ENCODE measurements at places on chromosomes 4 and X.

GRCh38 chr4:102094481-102094880 lies 250.8 kb downstream of the SLC39A8 start:
- DNase-seq: no peak

GRCh38 chr4:41369680-41370079 lies 113.0 kb downstream of the UCHL1 start:
- DNase-seq: peak; percentile 4

- DNase-seq: no peak
Measured at GRCh38 chrX:135516376-135516775, 4.1 kb upstream of the INTS6L start.

GRCh38 chr4:118351851-118352827 lies 664 bp downstream of the PRSS12 start:
- peak; percentile 47 for DNase-seq

DNA sequence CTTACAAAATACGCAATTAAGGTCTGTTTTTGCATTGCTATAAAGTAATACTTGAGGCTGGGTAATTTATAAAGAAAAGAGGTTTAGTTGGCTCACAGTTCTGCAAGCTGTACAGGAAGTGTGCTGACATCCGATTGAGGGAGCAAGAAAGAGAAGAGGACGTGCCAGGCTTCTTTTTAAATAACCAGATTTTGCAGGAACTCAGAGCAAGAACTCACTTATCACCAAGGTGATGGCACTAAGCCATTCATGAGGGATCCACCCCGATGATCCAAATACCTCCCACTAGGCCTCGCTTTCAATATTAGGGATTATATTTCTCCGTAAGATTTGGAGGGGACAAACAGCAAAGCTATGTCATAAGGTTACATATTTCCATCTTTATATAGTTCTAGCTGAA lies 456.7 kb downstream of the GLUD2 start:
- no peak for DNase-seq

DNA sequence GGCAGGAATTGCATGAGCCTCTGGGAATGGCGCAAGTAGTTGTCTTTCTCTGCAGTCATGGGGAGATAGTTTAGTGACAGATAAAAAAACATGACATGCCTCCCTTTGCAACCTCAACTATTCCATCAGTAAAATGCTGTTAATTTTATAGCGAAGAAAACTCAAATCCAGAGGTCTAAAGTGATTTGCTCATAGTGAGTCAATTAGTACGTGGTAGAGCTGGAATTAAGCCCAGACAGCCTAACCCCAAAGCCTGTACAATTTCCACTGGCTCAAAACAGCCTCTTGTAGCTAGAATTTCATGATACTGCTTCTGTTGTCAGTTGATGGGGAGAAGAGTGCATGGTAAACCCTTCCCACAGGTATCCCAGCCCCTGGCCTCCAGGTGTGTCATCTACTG lies 81.3 kb upstream of the TRPC5 start:
- DNase-seq: peak; percentile 0

GRCh38 chr4:113077575-113077974 lies 28.1 kb downstream of the ANK2 start:
- no peak for DNase-seq

DNA sequence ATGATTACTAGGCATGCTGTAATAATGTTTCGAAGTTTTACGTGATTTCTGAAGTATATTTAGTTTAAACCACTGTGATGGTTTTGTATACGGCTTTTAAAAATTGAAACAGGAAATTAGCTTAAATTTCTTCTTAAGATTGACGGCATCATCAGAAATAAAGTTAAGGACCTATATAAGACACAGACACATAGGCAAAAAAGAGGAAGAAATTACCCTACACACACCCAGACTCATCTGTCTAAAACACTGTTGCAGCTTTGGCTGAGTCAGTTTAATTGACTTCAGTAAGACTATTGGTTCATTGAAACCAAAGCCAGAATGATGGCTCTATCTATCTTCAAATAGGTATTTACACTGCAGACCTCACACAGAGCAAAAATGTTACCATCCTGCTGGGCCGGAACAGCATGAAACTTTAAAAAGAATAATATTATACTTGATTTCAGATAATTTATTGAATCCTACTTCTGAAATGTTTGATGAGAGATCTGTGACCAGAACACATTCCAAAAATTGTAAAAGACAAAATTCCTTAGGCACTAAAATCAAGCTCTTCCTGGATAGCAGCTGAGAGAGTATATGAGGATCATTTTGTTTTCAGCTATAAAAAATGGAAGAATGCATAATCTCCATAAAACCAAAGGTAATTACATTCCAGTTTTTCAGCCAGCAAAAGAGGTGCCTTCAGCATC lies 4.5 kb downstream of the HHIP start:
- no peak for DNase-seq

DNA sequence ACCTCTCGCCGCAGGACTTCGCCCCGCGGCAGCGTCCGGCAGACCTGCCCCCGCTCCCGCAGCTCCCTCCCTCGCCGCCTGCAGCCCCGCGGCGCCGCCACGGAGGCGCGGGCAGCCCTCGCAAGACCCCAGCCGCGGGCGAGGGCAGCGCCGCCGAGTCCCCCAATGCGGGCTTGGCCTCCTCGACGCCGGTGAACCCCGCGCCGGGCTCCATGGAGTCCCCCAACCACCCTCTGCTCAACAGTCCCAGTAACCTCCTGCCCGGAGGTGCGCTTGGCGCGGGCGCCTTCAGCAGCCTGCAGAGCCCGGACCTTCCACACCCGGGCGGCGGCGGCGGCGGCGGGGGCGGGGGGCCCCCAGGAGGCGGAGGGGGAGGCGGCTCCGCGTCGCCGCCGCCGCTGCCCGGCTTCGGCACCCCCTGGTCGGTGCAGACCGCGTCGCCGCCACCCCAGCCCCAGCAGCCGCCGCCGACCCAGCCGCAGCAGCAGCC lies 1.2 kb downstream of the CPEB2 start:
- DNase-seq: peak; percentile 54

GRCh38 chrX:51878056-51878455 lies 15.4 kb upstream of the MAGED1 start:
- no peak for DNase-seq

DNA sequence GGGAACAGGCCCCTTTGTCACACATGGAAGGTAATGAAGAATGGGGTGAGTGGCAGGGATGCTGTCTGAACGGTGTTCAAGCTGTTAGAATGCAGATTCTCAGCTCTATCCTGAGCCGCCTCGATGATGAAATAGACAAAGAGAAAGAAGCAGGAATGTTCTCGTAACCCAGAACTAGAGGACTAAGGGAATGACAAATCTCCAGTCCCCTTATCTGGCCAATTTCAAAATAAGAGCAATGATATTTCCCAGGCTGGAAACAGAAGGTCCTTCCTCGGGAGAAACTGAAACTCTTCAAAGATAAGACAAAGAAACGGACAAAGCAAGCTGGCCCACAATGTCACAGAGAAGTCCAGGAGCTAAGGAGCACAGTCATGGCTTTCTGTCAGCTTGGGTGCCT lies 29.5 kb upstream of the MTNR1A start:
- no peak for DNase-seq

DNA sequence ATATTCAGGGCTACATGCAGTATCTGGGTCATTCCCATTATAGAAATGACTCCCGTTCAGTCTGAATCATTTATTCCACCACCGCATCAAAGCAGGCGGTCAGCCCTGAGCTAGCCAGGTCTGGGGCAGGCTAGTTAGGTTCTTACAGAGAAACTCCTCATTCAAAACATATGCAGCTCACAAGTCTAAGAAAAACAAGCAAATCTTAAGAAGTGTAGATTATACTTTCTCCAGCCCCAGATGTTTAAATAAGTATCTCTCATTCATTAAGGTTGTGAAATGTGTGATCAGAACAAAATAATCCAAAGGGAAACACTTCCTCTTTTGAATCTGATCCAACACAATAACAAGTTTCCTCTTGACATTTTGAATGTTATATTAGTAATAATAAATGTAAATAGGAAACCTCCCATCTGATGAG lies 441.9 kb downstream of the INPP4B start:
- DNase-seq: peak; percentile 59

DNA sequence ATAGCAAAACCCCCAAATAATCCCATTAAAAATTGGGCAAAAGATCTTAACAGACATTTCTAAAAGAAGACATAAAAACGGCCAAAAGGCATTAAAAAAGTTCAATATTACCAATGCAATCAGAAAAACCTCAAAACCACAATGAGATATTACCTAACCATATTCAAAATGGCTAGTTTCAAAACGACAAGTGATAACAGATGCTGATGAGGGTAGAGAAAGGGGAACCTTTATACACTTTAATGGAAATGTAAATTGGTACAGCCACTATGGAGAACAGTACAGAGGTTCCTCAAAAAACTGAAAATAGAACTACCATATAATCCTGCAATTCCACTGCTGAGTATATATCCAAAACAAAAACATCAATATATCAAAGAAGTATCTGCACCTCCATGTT lies 6.2 kb downstream of the AADAT start:
- DNase-seq: no peak

DNA sequence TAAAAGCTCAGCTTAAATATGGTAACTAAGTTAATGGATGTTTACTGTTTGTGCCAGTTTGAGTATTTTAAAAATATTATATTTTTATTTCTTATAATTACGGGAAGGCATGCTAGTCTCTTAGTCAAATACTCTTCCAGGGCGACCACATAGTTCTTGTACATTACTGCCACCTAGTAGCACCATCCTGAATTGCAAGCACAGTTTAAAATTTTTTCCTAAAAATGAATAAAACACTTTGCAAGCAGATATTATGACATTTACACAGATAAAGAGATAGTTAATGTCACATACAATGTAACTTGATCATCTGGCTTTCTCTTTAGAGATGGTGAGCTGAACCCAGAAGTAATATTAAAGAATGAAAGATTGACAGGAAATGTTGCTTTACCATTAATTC lies 11.5 kb downstream of the NDP start:
- DNase-seq: no peak

DNA sequence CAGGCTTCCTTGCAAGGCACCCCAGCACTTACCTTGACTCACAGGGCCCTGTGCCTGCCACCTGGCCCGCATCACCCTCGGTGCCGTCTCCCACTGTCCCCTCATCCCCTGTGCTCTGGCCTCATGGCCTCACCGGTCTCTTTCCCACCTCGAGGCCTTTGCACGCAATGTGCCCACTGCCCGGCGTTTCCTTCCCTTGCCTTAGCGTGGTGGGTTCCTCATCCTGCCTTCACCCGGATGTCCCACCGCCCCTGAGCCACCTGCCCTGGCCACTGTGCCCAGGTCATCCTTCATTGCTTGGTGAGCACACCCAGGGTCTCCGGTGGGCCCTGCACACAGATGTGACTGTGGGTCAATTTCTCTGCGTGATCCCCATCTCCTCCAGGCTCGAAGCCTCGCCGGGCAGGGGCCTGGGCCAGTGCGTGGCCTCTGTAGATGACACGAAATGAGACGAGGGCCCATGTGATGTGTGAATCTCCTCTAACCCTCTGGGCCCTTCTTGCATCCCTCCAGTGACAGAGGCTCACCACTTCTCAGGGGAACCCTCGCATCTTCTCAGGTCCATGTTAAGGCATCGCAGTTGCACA lies 4.6 kb downstream of the HTRA3 start:
- DNase-seq: no peak

DNA sequence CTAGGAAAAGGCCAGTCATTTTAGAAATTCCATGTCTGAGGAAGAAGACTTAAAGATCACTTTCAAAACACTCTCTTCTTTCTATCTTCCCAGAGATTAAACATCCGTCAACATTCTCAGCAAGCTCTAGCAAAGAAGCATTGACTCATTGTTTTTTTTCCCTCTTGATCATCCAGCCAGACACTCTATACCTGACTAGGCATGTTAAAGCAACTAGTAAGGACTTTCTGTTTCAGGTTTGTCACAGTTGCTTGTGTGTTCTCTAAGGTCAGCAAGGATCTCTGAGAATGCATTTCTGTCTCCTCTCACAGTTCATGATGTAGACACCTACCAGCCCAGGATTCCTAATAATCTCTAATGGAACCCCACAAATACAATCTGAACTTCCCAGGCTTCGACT lies 112.2 kb downstream of the IL13RA2 start:
- DNase-seq: no peak

GRCh38 chr4:113541933-113542332 lies 219.6 kb downstream of the CAMK2D start:
- no peak for DNase-seq

GRCh38 chr4:6308899-6309643 lies 39.4 kb downstream of the WFS1 start:
- no peak for DNase-seq

DNA sequence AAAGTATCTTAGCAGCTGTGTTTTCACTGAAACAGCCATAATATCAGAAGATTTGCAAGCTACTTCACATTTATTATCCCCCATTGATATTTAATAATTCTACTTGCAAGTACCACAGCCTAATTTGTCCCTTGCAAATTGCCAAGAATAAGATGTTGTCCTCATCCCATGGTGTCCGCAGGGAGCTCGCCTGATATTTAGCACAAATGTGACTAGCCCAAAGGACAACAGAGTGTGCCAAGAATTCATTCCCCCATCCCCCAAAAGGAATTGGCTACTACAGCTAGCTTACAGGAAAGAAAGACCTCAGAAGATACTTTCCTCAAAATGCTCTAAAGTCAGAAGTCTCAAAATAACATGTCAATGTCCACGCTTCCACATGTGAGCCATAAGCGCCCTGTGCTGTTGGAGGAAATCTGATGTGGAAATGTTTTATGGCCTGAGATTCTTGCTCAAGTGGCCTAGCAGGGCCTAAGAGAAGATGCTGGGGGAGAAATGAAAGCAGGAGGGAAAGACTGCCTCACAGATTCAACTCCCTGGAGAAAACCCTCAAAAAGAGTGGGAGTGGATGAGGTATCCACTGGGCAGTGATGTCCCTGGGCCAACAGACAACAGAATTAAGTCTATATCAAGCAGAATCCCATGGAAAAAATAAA lies 111.4 kb downstream of the SH3KBP1 start:
- no peak for DNase-seq

GRCh38 chr4:3268395-3269104 lies 19.6 kb downstream of the MSANTD1 start:
- no peak for DNase-seq

DNA sequence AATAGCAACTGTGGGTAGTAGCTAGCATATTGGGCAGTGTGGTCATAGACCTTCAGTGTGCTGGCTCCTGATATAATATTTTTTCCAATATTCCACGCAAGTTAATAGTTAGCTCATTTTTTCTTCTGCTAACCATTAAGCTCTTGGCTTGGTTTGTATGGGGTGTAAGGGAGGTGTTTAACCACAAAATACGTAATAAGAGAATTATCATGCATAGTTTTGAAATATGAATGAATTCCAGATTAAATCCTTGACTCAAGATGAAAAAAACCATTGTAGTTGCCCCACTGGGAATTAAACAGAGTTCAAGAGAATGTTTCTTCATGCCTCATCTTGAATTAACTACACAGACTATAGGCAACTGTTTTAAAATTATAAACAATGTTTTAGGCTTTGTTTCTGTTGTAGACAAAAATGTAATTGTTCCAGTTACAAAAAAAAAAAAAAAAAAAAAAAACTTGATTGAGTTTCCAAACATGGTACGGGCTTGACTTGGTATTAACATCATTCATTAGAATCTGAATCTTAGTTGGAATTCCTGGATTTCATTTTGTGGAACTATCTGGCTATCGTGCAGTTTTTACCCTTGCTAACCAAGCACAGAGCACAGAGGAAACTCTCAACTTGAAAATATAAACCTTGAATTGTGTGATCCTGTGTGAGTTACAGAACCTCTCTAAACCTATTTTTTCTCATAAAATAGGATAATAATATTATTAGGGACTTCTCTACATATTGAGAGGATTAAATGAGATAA lies 28.4 kb downstream of the CXCL1 start:
- DNase-seq: no peak

- peak; percentile 73 for DNase-seq
Measured at GRCh38 chr4:99405433-99406115, 29.6 kb downstream of the ADH7 start.

Data from mesenchymal stem cell (in vitro differentiated cells and primary cell).